Cardiac muscle cell (in vitro differentiated cells and primary cell): ENCODE measurements at places on chromosomes 5 and 9. TPM values are rescaled to one million over a fixed set of nuclear protein-coding genes. Genes with fewer than 3 reads are reported as not detected.

DNA sequence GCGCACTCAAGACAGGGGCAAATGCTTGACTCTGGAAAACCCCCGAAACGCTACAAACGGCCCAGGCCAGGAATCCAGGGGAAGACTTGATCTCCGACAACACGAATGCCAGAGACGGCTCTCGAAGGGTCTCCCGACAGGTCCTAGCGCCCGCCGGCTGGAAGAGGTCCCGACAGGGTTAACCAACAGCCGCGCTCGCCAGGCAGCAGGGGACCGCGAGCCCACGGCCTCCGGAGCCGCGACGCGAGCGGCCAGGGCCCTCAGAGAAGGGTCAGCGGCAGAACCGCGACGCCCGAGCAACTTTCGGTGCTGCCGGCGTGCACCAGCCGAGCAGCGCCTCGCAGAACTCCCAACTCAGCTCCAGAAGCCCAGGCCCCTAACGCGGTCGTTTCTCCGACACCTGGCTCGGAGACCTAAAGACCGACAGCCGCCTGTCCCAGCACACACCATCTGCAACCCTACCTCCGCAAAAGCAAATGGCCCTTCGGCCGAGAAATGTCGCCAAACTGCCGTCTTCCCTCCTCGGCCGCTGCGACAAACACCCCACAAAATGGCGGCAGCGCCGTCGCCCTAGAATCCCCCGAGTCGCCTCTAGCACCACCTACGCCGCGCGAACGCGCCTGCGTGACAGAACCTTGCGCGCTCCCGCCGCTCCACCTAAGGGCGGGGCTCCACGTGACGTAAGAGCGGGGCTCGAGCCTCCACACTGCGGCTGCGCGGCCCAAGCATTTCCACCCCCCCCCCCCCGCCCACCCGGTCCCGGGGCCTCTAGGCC, at the start of gene CLK4:
Gene CLK4, minus strand, starts transcription at position 567 of the 775 bp plus-strand sequence. CDS start 3,634 bp downstream, outside the sequence.
- peaks cover 8% of the 10 kb centered on the region for H3K4me1 ChIP-seq
- peak; percentile 97 for DNase-seq
- H3K36me3 ChIP-seq = peaks cover 14% of the 10 kb centered on the region
- no peaks in the 10 kb centered on the region for H3K27me3 ChIP-seq

- DNase-seq = peak; percentile 88
- H3K4me1 ChIP-seq = peaks cover 15% of the 10 kb centered on the region
- peak within 1 kb of the TSS; percentile 55 for H3K4me3 ChIP-seq
- H3K27me3 ChIP-seq = no peaks in the 10 kb centered on the region
- peak within 1 kb of the TSS; percentile 88 for H3K27ac ChIP-seq
These were observed at the start of gene MTX3 for GRCh38 chr5:79990598-79991507. MTX3 (minus strand) TSS chr5:79991262; CDS start chr5:79991238, 24 bp downstream.

DNA sequence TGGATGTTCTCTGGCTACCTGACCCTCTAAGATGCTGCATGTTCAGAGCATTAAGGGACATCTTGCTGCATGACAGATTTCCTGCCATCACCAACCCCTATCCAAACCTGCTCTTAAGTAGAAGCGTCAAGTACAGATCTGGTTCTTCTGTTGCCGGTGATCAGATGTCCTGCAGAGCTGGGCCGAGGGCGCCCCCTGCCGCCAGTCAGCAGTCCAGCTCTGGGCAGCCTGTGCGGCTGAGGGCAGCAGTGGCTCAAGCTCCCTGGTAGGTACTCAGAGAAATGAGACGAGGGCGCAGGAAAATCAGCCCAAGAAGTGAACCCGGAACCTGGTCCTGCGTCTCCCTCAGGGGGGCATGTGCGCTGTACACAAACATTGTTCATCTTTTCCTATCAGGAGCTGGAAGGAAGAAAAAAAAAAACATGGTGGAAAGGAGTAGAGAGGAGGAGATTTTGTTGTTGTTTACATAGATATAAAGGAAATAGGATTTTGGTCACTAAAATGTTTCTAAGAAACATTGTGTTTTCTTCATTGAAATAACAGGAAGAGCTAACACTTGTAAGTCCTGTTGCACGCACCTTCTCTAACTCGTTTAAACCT, 95.8 kb downstream of the CFAP90 start:
- no peak overlapping the region for H3K27ac ChIP-seq
- peak; percentile 80 for DNase-seq
- no peaks in the 10 kb centered on the region for H3K4me1 ChIP-seq
- no peaks in the 10 kb centered on the region for H3K27me3 ChIP-seq
- no peaks in the 10 kb centered on the region for H3K36me3 ChIP-seq
- H3K4me3 ChIP-seq = no peak overlapping the region

DNA sequence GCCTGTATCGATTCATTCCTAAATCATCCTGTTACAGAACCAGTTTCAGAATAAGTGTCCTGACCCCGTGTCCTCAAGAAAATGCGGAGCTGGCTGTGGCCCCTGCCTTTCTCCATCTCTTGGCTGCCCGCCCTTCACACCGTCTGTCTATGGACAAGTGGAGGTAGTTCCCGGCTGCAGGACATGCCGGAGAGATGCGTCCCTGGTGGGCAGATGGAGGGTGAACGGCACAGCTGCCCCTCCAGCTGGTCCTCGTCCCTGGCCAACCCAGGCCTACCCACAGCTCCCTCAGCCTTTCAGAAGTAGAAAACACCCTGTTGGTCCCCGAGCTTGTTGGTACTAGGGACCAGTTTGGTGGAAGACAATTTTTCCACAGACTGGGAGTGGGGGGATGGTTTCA, 14.8 kb upstream of the EXOC3 start:
- no peak for DNase-seq
- H3K27ac ChIP-seq = no peak overlapping the region
- no peaks in the 10 kb centered on the region for H3K36me3 ChIP-seq
- H3K4me1 ChIP-seq = peaks cover 5% of the 10 kb centered on the region
- H3K27me3 ChIP-seq = no peaks in the 10 kb centered on the region

CTXN3 gene
- not detected in 2 replicates for total RNA-seq

LRRC8A gene
- total RNA-seq = 48.1 and 55.8 TPM in 2 replicates
